ENCODE measurements at places on chromosomes 4 and X. TPM values are rescaled to one million over a fixed set of nuclear protein-coding genes. Genes with fewer than 3 reads are reported as not detected.

ARSJ gene
- 0.17 TPM for total RNA-seq

DNA sequence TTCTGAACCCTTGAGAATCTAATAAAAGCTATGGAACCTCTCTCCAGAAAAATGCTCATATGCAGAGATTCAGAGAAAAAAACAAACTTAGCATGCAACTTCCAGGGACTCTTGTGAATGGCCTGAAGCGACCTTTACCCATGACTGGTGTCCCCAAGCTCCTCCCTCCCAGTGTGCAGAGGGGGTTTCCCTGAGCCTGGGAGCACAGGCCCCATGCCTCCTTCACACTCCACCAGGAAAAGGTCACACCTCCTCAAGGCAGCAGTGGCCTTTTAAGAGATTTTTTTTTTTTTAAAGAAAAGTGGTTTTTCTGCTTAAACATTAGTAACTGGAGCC, 13.3 kb upstream of the UBA6 start:
- DNase-seq: no peak

ANXA3 gene
- total RNA-seq: not detected

DNA sequence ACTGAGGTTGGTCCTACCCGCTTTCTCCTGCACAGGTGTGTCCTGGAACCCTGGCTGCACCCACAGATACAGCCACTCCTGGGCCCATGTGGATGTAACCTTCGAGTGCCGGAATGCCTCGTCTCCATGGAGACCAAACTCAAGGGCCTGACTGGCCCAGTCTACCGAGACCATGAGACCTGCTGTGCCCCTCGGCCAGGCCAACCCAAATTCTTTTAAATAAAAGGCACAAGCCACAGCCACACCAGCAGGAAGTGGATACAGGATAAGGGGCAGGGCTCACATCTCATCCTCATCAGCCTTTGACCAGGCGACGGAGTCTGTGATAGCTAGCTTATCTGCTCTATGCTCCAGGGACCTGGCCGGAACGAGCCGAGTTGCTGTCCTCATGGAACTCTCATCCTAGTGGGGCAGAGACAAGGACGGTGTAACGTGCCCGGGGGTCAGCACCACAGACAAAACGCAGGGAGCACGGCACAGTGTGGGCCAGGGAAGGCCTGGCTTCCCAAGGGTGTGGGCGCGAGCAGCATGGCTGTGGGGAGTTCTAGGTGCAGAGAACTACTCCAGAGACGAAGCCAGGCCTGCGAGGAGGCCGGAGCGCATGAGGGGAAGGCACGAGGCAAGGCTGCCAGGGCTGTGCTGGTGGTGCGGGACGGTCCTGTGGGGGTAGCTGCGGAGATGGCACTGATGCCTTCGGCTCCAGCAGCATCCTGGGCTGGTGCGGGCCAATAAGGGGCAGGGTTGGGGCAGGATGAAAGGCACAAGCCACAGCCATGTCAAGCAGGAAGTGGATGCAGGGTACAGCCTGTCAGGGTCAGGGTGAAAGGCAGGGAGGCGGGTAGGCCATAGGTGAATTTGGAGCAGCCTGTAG, 22.7 kb downstream of the NOP14 start:
- DNase-seq: no peak

TXK gene
- 44.8 TPM for total RNA-seq

KCNE5 gene
- total RNA-seq: 0.22 TPM

DNA sequence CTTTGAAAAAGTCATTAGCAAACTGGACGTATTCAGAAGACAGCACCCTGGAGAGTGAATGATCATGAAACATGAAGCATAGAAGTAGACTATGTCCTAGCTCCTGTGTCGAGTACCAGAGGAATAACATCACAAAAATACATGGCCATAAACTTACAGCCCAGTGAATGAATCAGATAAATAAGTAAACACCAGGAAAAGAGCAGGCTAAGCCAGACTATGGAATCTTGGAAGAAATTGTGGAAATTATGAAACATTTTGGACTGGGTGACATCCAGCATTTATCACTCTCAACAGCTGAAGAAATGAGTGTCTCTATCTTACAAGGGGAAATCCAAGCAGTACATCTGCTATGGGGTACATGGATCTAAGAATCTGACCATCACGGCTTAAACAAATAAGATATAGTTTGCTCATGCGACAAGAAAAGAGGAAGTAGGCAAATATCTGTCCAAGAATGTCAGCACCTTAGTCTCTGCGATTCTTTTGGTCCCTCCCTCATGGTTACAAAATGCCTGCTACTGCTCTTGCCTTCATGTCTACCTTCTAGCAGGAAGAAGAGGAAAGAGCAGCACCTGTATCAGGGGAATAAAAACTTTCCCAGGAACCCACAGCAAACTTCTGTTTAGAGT, 481.5 kb downstream of the BCOR start:
- no peak for DNase-seq

DNA sequence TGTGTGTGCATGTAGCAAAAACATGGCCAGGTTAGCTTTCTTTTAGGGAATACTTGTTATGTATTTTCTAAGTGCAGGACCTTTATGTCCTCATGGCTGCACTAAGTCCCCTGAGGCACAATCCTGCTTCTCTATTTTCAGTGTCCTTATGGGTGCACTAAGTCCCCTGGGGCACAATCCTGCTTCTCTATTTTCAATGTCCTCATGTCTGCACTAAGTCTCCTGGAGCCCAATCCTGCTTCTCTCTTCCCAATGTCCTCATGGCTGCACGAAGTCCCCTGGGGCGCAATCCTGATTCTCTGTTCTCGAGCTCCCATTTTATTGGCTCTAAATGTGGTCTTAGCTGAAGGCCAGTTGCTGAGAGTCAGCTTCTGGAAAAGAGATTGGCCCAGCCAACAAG, 49.7 kb upstream of the GPRIN3 start:
- DNase-seq: no peak

GRCh38 chr4:81607950-81608349, 136.2 kb upstream of the RASGEF1B start:
- DNase-seq: no peak

DNA sequence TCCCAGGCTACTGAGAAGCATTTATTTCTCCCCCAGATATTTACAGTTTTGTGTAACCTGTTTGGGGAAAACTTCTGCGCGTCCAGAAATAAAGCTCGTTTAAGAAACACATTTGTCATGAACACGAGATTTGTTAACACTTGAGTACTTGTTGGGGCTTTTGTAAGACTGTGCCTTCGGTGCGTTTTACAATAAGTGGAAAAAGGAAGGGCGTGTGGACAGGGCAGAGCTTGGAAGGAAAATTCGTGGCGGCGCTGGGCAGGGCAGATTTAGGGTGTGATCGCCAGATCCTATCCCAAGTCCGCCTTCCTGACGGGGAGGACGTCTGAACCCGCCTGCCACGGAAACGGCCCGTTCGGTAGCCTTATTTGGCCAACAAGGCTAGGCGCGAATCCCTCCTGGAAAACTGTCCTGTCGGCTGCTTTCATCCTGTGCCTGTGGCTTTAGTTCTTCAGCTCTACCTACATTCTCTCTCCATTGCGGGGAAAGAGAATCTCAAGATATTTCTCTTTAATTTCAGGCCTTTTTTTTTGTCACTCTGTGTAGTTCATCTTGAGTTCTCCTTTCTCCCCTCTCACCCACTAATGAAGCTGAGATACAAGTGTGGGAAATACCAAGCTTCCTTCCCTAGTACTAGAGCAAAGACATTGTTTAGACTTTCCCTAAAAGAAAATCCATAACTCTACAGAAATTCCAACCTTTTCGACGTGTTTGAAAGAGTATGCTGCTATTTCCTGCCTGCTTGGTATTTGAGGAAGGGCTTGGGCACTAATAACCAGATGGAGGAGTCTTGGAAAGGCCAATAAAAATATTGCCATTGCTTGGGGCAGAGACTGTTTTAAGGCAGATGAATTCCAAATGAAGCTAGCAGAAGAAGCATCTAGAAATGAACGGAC, 982 bp downstream of the PDLIM5 start:
- no peak for DNase-seq

Measured in CD4-positive, alpha-beta memory T cell (primary cell).